ENCODE measurements at places on chromosomes 3 and 15. TPM values are rescaled to one million over a fixed set of nuclear protein-coding genes. Genes with fewer than 3 reads are reported as not detected.

The HCLS1 gene
- total RNA-seq = 4.8 TPM

The SPATA12 gene
- not detected for total RNA-seq

The SPINK8 gene
- total RNA-seq = not detected

The MOBP gene
- not detected for total RNA-seq

The ATG7 gene
- total RNA-seq = 131 TPM

The ALPK3 gene
- total RNA-seq = 0.86 TPM

GRCh38 chr3:146203776-146204175 is 42.8 kb upstream of the PLOD2 start:
- no peak for DNase-seq

GRCh38 chr3:66469220-66469640 is 31.6 kb downstream of the LRIG1 start:
- peak; percentile 42 for DNase-seq

GRCh38 chr15:36844534-36844998 is 255.8 kb downstream of the MEIS2 start:
- peak; percentile 61 for DNase-seq

- DNase-seq = peak; percentile 10
Measured at GRCh38 chr3:170632780-170633179, 46.9 kb upstream of the SLC7A14 start.

DNA sequence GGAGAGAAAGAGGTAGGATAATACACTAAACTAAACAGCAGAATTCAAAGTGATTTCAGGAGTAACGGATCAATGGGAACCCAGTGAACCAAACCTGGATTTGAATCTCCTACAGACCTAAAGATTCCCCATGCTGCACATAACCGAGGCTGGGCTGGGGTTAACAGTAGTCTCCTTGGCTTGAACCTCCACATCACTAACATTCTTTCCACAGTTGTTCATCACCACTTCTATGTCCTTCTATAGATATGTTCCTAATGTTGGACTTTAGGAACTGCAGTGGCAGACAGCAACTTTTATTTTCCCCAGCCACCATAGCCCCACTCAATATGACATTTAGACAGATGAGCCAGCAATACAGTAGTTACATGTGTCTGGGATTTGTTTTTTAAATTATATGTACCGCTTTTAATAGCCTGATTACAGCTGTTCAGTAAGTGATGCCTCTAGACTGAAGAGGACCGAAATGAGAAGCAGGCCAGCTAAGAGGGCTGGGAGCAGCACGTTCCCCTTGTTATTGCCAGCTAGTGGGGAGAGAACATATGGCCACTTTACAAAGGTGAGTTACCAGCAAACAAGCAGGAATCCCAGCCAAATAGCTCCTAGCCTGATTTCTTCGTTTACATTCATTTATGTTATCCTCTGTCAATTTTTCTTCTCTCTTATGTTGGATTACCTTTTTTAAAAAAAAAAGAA is 472.6 kb upstream of the CDIN1 start:
- no peak for DNase-seq

- no peak for DNase-seq
Measured at GRCh38 chr15:29618586-29618985, 203.7 kb downstream of the TJP1 start.

GRCh38 chr3:67384760-67385397 is 269.5 kb downstream of the SUCLG2 start:
- DNase-seq = peak; percentile 66

DNA sequence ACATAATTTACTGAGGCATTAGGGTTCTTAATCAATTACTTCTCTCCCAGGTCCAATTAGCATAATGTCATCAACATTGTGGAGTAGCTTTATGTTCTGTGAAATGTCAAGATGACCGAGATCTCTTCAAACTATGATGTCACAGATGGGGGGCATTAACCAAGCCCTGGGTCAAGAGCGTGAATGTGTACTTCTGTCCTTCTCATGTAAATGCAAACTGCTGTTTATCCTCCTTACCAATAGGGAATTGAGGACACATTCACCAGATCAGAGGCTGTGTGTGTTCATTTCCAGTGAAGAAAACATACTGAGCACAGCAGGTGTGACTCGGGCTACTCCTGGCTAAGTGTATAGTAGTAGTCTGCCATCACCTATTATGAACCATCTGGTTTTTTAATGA is 177.9 kb downstream of the MINAR1 start:
- no peak for DNase-seq

DNA sequence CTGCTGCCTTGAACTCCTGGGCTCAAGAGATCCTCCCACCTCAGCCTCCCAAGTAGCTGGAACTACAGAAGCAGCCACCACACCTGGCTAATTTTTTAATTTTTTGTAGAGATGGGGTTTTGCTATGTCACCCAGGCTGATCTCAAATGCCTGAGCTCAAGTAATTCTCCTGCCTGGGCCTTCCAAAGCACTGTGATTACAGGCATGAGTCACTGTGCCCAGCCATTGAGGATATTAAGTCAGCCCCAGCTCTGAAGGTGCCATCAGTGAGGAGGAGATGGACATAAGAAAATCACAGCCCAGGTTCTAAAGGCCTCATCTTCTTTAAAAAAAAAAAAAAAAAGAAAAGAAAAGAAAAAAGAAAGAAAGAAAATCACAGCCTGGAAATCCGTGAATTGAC is 26.6 kb upstream of the PSTPIP1 start:
- no peak for DNase-seq

DNA sequence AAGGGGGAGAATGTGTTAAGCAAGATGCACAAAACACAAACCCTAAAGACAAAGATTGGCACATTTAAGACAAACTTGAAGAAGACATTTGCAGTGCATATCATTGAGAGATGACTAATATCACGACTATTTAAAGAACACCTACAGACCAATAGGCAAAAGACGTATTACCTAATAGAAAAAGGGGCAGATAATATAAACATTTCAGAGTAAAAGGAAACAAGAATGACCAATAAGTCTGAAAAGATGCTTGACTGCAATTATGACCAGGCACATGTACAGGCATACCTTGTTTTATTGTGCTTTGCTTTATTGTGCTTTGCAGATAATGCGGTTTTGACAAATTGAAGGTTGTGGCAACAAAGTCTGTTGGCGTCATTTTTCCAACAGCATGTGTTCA is 4.9 kb downstream of the HACD3 start:
- DNase-seq = no peak

GRCh38 chr3:78134496-78134895 is 1094.6 kb downstream of the ROBO2 start:
- no peak for DNase-seq

DNA sequence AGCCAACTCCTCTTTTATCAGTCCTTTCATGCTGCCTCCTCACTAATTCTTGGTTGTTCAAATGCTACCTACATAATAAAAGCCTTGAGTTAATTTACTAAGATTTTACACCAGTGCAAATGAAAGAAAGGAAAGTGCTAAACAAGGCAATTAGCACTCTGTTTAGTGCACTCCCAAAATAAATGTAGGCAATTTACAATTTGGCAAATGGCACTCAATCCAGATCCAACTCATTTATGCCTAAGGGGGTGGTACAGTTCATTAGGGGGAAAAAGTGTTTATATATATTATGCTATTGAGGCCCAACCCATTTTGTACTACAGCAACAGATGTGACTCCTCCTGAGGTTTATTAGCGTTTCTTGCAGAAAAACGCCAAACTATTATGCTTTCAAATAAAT is 370.1 kb downstream of the NR2F2 start:
- DNase-seq = no peak

- DNase-seq = no peak
Measured at GRCh38 chr3:52173101-52173500, 18.9 kb upstream of the POC1A start.

GRCh38 chr3:81452418-81452817 is 309.0 kb downstream of the GBE1 start:
- no peak for DNase-seq

- DNase-seq = no peak
Measured at GRCh38 chr15:86163816-86164215, 84.1 kb downstream of the AGBL1 start.

- no peak for DNase-seq
Measured at GRCh38 chr3:66706890-66707289, 206.1 kb upstream of the LRIG1 start.

DNA sequence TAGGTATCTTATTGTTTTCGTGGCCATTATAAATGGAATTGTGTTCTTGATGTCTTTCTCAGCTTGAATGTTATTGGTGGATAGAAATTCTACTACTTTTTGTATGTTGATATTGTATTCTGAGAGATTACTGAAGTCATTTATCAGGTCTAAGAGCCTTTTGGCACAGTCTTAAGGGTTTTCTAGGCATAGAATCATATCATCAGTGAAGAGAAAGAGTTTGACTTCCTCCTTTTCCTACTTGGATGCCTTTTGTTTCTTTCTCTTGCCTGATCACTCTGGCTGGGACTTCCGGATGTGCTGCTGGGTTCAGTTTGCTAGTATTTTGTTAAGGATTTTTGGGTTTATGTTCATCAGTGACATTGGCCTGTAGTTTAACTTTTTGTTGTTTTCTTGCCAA is 527.1 kb downstream of the GRM7 start:
- DNase-seq = no peak

- peak; percentile 6 for DNase-seq
Measured at GRCh38 chr3:174356596-174356995, 502.5 kb upstream of the NAALADL2 start.

- no peak for DNase-seq
Measured at GRCh38 chr3:56885453-56885852, 83.7 kb upstream of the ARHGEF3 start.

GRCh38 chr3:190566043-190566933 is 52.4 kb downstream of the IL1RAP start:
- peak; percentile 100 for DNase-seq

DNA sequence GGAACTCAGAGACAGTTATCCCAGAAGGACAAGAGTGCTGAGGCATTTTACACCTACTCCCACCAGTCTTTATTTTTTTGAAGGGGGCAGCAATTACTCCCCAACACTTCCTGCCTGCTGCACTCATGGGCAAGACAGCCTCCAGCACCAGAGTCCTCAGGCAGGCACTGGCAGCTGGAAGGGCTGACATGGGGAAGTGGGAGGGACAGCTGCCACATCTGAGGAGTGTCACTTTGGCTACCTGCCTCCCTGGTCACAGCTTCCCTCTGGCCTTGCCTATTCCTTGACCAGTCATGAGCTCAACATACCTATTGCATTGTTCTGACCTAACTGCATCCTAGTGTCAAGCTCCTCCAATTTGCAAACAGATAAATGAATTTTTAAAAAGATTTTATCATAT is 10.2 kb upstream of the LACTB start:
- DNase-seq = no peak

DNA sequence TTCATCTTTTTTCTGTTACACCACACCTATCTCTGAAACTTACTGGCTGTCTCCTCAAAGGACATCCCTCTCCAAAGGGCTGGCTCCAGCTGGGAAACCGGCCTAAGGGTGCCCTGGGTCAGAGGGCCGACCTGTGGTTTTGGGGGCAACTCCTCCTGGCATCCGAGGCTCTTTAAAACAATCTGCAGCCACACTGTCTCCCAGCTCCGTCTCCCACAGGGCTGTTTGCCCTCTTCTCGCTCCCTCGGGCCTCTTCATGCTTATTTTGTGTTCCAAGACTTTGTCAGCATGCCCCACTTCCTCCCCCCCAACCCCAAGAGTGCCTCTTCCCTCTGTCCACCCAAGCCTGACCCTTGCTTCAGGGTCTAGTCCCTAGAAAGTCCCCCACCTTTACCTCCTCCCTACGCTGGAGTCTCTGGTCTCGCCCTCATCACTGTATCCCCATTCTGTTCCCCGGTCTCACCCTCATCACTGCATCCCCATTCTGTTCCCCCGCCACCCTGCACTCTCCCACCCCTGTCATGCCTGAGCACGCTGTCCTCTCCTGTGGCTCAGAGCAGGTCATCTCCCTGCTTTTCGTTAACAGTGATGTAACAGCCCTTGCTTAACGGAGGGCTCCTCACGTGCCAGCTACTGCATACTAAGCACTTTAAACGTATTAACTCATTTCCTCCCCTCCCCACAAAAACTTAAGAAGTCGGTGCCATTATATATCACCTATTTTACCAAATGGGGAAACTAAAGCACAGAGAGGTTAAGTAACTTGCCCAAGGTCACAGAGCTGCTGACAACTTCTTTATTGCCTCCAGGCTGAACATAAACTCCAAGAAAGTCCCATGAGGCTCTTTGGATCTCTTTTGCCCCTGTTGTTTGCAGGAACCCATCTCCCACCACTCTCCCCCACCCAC is 1.1 kb upstream of the CSK start:
- peak; percentile 66 for DNase-seq

GRCh38 chr3:69160107-69160506 is 37.7 kb upstream of the LMOD3 start:
- DNase-seq = no peak

DNA sequence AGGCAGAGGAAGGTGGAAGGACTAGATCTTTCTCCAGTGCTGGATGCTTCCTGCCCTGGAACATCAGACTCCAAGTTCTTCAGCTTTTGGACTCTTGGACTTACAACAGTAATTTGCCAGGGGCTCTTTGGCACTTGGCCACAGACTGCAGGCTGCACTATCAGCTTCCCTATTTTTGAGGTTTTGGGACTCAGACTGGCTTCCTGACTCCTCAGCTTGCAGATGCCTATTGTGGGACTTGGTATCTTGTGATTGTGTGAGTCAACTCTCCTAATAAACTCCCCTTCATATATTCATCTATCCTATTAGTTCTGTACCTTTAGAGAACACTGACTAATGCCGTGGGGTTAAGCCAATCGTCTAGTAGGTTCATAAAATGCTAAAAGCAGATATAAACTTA is 8.8 kb upstream of the B3GNT5 start:
- peak; percentile 21 for DNase-seq

DNA sequence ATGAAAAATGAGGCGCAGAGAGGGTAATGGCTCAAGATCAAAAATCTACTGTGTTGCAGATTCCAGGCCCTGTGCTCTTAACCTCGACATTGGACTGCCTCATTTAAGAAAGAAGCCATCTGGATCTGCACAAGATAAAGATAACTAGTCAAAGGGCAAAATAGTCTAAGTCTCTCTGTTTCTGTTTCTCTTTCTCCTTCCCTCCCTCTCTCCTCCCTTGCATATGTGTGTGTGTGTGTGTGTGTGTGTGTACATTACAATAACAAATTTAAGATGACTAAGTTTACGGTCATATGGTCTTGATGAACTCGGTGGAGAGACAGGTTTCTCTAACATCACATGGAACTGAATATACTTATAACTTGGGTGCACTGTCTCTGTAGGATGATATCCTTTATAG is 69.2 kb downstream of the MEIS2 start:
- DNase-seq = peak; percentile 92

GRCh38 chr3:153158961-153159735 is 2.9 kb upstream of the RAP2B start:
- no peak for DNase-seq

GRCh38 chr3:126510308-126510910 is 7.2 kb downstream of the UROC1 start:
- no peak for DNase-seq

Measured in fibroblast of villous mesenchyme (primary cell).